ENCODE measurements at places on chromosomes 7 and 10.

DNA sequence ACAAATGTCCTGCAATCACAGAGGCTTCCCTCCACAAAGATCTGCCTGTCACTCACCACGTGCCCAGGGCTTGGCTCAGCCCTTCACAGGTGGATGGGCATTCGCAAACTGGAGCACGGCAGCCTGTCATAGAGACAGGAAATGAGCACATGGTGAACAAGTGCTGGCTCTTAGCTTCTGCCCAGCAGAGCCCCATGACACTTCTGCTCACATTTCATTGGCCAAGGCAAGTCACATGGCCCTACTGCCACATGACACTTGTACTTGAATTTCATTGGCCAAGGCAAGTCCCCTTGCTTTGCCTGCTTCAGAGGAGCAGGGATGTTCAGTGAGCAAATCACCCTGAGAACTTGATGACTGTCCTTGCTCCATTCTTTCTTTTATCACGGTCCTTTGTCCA, 110.8 kb upstream of the PPP2R2D start:
- no peak for DNase-seq

DNA sequence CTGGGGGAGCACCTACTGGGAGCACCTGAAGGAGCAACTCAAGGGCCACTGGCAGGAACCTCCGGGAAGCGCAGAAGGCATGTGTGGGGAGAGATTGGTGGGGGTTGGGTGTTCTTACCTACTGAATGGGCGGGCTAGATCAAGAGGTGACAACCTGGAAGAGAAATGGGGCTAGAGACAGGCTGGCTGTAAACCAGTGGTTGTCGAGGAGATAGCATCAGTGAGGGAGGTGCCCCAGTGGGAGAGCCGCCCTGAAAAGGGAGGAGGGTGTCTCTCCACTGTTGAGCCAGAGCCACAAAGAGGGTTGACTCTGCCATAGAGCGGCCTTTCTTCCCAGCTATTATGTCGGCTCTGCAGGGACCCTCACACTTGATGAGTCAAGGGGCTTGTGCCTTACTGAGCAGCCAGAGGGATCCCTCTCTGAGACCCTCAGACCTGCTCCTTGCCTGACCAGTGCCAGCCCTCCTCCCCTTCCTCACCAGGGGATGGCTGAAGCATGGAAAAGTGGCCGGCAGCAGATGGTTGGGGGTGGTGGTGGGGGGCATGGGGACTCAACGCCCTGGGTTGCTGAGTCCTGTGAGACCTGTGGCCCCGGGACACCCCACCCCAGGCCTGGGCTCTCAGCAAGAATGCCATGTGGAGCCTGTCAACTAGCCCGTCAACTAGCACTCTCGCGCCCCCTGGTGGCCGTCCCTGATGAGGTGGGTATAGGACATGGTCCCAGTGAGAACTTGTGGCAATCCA, 36.4 kb upstream of the PURB start:
- peak; percentile 78 for DNase-seq

DNA sequence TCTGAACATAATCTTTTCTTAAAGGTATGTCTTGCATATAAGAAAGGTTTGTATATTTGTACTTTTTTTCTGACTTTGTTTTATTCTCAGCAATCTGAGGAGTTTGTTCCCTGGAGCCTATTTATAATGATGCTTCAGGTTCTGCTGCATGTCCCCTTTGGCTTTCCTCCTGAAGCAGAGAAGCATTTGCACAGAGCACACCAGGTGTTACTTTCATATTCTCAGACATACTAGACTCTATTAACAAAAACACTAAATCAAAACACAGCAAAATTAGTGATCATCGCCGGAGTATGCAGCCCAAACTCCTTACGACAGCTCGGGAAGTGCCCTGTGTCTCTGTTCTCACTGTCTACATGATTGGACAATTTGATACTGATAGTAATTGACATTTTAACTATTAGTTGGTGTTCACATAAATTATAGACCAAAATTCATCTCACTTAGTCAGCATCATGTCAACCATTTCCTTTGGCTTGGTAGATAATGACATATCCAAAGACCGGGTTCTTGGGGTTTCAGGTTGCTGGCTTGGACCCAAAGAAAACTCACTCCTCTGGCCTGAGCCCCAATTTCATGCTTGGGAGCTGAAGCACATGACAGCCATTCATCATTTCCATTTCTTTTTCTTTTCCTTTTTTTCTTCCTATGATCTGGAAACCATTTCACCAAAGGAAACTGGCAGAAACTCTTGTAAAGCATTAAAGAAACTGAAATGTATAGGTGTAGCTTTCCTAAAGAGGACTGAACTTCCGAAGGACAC, 400.1 kb upstream of the NRP1 start:
- no peak for DNase-seq

GRCh38 chr10:14008740-14009080, 322.0 kb downstream of the FRMD4A start:
- DNase-seq: no peak

DNA sequence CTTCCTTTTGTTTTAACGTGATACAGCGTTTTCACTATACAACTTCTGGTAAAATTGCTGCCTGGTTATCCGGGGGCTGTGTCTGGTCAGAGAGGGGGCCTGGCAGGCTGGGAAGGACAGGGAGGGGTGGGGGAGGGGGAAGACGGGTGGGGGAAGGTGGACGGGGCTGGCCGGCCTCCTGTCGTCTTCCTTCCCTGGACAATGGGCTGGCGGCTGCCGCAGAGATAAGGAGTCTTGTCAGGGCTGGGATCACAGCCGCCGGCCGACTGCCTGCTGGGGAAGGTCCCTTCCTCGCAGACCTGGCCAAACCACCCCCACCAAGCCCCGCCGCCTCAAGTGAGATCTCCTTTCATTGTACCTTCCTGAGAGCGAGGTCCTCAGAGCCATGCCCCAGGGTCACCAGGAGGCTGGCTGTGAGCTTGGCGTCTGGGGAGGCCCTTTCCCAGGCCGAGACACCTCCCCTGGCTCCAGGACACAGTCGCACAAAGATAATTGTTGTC, 151.2 kb upstream of the TNRC18 start:
- no peak for DNase-seq

- peak; percentile 19 for DNase-seq
Measured at GRCh38 chr10:92278996-92279696, 11.7 kb downstream of the CPEB3 start.

GRCh38 chr7:51010534-51010933, 227.8 kb upstream of the GRB10 start:
- DNase-seq: no peak

DNA sequence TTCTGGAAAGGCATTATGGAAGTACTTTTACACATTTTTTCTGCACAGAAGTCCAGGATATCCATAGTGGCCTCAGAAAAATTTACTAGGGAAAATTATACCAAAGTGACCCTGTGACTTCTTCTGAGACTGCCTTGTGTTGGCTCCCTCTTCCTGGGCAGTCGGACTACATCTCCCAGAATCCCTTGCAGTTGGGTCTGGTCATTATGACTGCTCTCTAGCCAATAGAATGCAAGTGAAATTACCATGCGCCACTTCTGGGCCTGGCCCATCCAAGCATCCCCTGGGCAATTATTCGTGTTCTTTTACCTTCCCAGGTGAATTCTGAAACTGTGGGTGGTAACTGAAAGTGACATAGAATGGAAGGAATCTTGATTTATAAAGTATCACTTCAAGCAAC, 430.9 kb downstream of the ACTR3B start:
- DNase-seq: no peak

DNA sequence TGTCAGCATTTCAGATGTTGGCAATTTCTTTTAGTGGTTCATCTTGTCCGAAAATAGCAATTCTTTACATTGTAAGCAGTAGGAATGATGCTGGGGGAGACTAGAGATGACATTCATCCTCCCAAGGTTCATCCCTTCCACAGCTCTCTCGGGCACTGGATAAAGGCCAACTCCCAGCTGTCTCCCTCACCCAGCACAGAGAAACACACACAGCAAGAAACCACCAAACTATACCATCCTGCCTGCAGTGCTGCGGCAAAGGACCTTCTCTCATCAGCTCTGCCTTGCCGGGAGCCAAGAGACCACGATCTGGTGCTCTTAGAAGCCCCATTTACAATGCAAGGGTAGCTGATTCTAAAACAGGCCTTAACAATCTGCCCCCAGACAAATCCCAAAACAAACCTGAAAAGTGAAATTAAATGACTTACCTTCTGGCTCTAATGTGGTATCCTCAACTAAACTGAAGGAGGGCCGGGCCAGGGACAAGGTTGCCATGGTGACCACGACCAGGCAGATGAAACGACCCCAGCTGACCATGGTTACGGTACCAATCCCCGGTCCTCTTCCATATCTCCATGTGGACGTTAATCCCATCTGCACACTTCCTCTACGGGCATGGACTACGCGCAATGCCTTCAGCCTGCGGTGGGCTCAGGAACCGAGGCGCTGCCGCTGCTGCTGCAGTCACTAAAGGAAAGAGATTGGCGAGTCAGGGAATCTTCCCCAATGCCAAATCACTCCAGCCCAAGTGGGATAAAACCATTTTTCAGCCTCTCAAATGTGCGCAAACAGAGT, 4.8 kb downstream of the FGFR2 start:
- no peak for DNase-seq

- no peak for DNase-seq
Measured at GRCh38 chr10:46298477-46299285, 11.9 kb downstream of the ANTXRL start.

- no peak for DNase-seq
Measured at GRCh38 chr10:6067457-6067856, 5.3 kb upstream of the IL2RA start.

GRCh38 chr7:132764762-132765161, 188.5 kb upstream of the PLXNA4 start:
- DNase-seq: no peak

- DNase-seq: peak; percentile 30
Measured at GRCh38 chr7:79290841-79291497, 162.5 kb downstream of the MAGI2 start.

DNA sequence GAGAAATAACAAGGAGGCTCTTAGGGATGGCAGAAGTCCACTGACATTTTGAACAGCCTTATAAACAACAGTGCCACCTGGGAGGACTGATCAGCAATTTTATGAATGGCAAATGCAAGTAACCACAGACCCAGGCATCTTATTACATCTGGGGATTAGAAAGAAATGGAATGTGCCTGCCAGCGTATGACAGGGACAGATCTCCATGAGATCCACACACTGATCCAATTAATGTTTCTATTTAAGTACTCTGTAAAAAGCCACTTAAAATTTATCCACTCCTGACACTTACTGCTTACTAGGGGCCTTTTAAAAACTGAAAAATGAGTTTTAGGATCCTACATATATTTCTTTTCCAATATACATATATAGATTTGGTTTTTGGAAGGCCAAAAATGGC, 28.6 kb downstream of the PARD3 start:
- no peak for DNase-seq
